Gastroesophageal sphincter (tissue), 4 donors: ENCODE measurements at places on chromosomes 4 and X. TPM values are rescaled to one million over a fixed set of nuclear protein-coding genes. Genes with fewer than 3 reads are reported as not detected.

GRCh38 chrX:94758130-94758529, 1084.1 kb downstream of the FAM133A start:
- ATAC-seq: no peak

Gene FUNDC2
- 67.8 TPM for total RNA-seq

- no peak for ATAC-seq
Observed at GRCh38 chr4:103105558-103106356, 6.1 kb upstream of the BDH2 start.

- ATAC-seq: no peak
Observed at GRCh38 chr4:133513901-133514300, 364.8 kb downstream of the PCDH10 start.

Gene FAM50A
- 58.2 TPM for total RNA-seq

Gene SPANXB1
- total RNA-seq: not detected

- ATAC-seq: no peak
Observed at GRCh38 chr4:184784628-184785257, 41.0 kb downstream of the ACSL1 start.

- ATAC-seq: no peak
Observed at GRCh38 chr4:1684506-1685234, 557 bp upstream of the FAM53A start.
